ENCODE measurements at places on chromosomes 2 and 18.

DNA sequence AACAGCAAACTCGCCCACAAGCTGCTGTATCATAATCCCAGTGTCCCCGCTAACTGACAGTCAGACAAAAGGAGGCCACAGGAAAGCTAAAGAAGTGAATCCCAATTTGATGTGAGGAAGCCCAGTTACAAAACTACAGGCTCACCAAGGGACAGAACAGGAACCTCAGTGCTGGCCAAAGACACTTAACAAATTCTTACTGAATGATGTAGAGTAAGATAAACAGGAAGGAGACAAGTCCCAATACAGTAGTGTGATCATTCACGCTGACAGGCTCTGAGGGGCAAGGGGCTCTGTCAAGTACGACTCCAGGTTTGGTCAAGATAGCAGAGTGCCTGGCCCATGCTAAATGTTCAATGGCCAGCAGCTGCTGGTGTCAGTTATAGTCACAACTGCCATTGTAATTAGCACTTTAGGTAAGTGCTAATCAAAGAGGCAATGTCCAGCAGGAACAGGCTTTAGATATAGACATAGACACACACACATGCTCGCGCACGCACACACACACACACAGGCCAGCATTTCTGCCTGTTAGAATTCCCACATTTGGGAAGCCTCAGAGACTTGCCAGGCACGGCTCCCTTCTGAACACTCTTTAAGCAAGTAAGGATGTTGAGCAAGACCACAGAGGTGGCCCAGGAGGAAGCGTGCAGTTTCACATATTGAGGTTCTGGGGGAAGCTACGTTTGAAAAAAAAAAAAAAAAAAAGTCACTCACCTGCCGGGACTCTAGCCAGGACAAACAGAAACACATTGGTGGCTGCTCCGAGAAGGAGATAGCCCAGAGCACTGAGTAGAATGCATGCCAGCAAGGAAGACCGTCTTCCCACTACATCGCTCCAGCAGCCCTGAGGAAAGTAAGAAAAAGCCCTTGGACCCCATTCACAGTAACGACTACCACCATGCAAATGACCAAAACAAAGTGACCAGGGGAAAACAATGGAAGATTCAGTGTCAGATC, 35.4 kb upstream of the TMEM182 start:
- no peak for DNase-seq

DNA sequence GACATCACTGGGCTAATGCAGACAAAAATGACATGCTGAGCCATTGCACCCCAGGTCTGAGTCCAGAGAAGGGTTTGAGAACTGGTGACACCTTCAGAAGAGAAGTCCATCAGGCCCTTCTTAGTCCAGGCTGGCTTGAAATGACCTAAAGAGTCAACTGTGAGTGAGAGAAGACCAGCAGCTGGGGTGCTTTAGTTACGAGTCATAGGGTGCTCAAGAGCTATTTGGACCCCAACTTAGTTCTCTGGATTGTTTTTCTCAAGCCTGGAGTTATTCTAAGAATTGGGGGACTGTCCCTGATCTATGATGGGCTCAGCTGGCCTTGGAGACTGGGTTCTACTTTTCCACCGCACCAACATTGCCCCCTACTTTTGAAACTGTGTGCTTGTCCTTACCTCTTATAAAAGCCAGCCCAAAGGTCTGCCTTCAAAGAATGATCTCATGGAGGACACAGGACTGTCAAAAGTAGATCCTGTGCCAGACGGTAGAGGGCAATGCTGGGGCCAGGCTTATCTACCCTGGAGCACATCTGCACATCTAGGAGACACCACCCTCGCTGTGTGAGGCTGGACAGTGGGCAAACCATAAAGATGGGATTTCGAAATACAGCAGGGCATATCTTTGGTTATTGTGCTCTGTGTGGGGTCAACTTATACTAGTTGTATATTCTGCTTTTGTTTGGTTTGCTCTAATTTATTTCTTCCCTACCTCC, 333.0 kb upstream of the SLC14A2 start:
- no peak for DNase-seq

DNA sequence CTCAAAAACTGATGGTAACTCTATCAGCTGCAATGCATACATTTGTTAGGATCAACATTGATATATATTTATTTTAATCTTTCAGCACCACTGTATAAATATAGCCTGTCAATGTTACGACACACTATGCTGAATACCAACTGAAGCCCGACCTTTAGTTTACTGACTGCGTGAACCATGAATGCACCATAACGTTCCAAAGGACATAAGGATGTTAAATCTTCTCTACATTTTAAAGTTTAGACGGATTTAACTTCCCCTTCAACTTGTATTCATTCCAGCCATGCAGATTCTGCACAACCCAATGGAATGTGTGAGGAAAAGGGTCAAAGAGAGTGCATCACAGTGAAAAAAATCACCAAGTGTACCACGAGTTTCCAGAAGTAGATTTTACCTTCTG, 489.5 kb downstream of the IRS1 start:
- no peak for DNase-seq

- no peak for DNase-seq
Observed at GRCh38 chr2:17182399-17182798, 335.8 kb downstream of the RAD51AP2 start.

GRCh38 chr18:68783506-68783905, 14.4 kb upstream of the CCDC102B start:
- no peak for DNase-seq

DNA sequence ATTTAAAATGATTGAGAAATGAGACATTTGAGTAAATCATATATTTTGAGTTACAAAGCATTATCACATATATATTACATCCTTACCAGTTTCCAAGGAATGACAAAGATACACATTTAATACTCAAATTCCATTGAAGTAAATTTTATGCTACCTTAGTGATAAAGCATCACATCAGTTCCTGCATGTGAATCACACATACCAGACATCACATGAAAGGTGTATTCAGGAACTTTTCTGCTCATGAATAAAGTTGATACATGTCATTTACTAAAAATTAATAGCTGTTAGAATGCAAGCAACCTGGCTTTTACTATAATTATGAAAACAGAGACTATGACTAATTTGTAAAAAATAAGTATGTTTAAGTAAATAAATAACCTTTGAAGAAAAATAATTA, 548.8 kb upstream of the SLC39A10 start:
- DNase-seq = no peak

GRCh38 chr2:217977840-217978535, 24.8 kb downstream of the TNS1 start:
- no peak for DNase-seq

GRCh38 chr18:62480927-62481326, 41.9 kb upstream of the ZCCHC2 start:
- no peak for DNase-seq

- no peak for DNase-seq
Observed at GRCh38 chr2:85444629-85445172, 26.2 kb downstream of the SH2D6 start.

- no peak for DNase-seq
Observed at GRCh38 chr18:31356025-31356424, 20.6 kb upstream of the DSG4 start.
